ENCODE measurements at places on chromosomes 6 and 20.

- DNase-seq, result no peak
Observed at GRCh38 chr6:75735491-75736186, 13.4 kb upstream of the MYO6 start.

DNA sequence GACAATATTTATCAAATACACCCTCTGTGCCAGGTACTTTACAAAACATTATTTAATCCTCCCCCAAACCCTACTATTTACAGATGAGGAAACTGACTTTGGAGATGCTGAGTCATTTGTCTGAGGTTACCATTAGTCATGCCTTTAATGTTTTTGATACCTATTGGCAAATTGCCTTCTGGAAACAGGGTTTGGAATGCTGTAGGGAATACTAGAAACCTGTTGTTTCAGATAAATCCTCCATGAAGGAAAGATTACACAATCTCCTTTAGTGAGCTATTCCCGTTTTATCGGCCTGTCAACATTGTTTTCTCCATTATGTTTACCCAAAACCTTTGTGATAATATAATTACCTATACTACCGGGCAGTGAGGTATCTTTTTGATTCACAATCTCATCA is 93.6 kb upstream of the ADGRF1 start:
- DNase-seq, result no peak

GRCh38 chr6:41471064-41471895 is 74.9 kb upstream of the FOXP4 start:
- DNase-seq, result no peak

- DNase-seq, result no peak
Observed at GRCh38 chr20:13784271-13784892, 337 bp downstream of the ESF1 start.

- DNase-seq, result no peak
Observed at GRCh38 chr6:97462938-97463598, 180.1 kb upstream of the MMS22L start.

- DNase-seq, result no peak
Observed at GRCh38 chr6:90068264-90068663, 174.0 kb downstream of the GJA10 start.

- no peak for DNase-seq
Observed at GRCh38 chr6:45538641-45539547, 161.2 kb upstream of the SUPT3H start.

- DNase-seq, result no peak
Observed at GRCh38 chr6:125339653-125340052, 37.9 kb upstream of the HDDC2 start.

GRCh38 chr20:8549192-8549591 is 417.1 kb downstream of the PLCB1 start:
- no peak for DNase-seq

DNA sequence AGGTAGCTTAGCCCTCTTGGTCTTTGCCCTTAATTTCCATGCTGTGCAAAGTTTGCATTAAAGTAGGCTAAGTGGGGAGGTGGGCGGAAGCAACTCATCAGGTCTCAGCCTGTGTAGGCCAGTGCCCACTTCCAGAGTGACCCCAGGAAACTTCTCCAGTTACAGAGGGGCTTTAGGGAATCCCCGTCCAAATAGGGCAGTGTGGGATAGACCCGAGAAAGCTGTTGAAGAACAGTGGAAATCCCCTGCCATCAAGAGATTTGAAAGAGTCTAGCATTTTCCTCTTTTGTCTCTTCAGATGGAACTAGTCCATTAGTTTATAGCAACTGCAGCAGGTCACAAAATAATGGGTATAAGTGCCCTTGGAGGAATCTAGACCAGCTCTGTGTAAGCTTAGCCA is 20.2 kb downstream of the SF3B5 start:
- DNase-seq, result no peak

- no peak for DNase-seq
Observed at GRCh38 chr6:36685166-36685924, 6.8 kb downstream of the CDKN1A start.

DNA sequence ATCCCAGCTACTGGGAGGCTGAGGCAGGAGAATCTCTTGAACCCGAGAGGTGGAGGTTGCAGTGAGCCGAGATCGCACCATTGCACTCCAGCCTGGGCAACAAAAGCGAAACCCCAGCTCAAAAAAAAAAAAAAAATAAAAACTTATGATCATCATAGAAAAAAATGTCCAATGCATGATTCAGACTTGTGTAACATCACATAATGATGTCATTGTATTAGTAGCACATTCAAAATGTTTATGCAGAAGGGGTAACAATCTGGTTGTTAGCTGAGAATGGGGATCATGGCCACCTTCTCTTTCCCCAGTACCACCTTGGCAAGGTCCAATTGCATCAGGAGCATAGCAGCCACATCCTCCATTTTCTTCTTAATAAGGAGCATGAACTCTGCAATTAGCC is 137.6 kb upstream of the MARCKS start:
- DNase-seq, result no peak

- no peak for DNase-seq
Observed at GRCh38 chr6:137874204-137875057, 7.4 kb downstream of the TNFAIP3 start.
